ENCODE measurements at places on chromosomes 6 and 20. TPM values are rescaled to one million over a fixed set of nuclear protein-coding genes. Genes with fewer than 3 reads are reported as not detected.

The ALDH5A1 gene
- 10.4 TPM for total RNA-seq

- no peaks in the 10 kb centered on the region for H3K36me3 ChIP-seq
- DNase-seq = no peak
- H3K27me3 ChIP-seq = no peaks in the 10 kb centered on the region
- no peak overlapping the region for H3K27ac ChIP-seq
Measured at GRCh38 chr20:12023194-12023795, 105.6 kb downstream of the BTBD3 start.

GRCh38 chr6:90859612-90860011, 272.7 kb upstream of the MAP3K7 start:
- no peak overlapping the region for H3K4me3 ChIP-seq
- H3K36me3 ChIP-seq = no peaks in the 10 kb centered on the region
- H3K27me3 ChIP-seq = no peaks in the 10 kb centered on the region
- H3K27ac ChIP-seq = no peak overlapping the region
- no peak for DNase-seq

DNA sequence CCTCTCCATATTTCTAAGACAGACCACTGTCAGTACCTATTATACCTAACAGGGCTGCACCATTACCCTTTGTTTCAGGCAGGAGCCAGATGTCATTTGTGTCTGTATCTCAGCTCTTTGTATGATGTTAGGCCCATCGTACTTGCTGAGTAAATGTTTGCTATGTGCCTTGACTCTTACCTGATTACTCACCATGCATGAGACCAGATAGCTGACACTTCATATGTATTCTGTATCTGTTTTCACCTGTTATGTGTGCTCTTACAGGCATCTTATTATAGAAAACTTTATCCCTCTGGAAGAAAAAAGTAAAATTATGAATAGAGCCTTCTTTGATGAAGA, 31.7 kb upstream of the ASXL1 start:
- peak overlapping the region; percentile 41 for H3K27ac ChIP-seq
- no peaks in the 10 kb centered on the region for H3K27me3 ChIP-seq
- peaks cover 4% of the 10 kb centered on the region for H3K36me3 ChIP-seq
- DNase-seq = no peak

DNA sequence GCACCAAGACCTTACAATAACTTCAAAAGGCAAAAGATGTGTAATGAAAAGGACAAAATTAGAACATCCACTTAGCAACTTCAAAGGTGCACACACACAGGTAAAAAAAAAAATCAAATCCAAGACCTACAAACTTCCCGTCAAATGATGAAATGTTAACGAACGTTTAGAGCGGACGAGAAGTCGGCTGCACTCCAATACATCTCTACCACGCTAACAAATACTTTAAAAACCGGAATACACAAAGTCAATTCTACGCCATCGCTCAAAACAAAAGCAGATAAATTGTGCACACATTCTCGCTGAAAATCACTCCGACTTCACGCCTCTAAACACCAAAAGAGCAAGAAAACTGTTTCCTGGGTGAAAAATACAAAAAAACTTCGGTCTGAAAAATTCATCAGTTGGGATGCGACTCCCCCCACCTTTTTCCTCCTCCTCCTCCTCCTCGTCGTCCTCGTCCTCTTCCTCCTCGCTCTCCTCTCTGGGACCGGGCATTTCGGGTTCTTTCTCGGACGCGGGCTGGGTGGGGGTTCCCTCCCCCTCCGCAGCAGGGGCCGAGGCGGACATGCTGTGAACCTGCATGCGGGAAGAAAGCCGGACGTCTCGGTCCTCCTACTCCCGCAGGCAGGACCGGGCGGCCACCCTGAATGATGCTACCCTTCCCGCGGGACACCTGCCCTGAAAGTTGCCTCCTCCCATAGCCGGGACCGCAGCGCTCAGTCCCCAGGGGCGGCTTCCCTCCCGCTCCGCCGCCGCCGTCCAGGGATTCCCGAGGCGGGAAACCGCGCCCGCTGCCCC, 712 bp downstream of the DEK start:
- H3K4me1 ChIP-seq = no peaks in the 10 kb centered on the region
- DNase-seq = no peak
- H3K4me3 ChIP-seq = peak overlapping the region; percentile 91
- peak overlapping the region; percentile 98 for H3K27ac ChIP-seq

DNA sequence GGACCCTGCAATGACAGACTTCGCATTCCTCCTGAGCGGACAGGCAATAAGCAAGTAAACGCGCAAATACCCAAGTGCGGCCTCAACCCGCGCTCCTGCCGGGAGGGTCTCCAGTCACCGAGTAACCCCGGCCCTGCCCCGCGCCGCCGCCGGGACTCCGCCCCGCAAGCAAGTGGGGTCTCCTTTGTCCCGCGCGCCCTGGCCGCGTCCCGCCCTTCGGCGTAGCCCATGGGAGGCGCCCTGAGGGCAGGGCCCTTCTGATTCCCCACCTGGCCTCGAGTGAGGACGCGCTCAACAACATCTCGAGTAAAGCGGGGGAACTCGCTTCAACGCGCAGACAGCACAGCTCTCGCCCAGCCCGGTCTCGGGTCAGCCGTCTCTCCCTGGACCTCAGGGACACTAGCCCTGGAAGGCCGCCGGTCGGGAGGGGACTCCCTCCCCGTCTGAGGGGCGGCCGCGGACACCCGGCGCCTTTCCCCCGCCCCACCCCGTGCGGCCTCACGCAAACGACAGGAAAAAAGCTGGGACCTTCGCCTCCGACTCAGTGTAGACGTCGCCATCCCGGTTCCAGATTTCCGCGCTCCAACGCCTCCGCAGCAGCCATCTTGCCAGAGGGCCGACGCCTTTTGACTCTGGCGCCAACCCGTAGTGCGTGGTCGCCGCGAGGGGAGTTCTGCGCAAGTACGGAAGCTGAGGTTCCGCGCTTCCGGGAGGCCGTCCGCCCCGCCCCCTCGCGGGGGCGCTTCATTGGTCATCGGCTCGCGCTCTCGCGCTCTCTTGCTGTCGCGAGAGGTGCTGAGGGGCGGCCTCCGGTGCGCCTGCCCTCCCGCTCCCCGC, 461 bp upstream of the GID8 start:
- H3K27ac ChIP-seq = peak overlapping the region; percentile 88
- peaks cover 18% of the 10 kb centered on the region for H3K4me1 ChIP-seq
- H3K27me3 ChIP-seq = no peaks in the 10 kb centered on the region
- H3K36me3 ChIP-seq = peaks cover 4% of the 10 kb centered on the region
- H3K4me3 ChIP-seq = peak overlapping the region; percentile 80
- peak; percentile 97 for DNase-seq

All from kidney (tissue), 22 donors.